RWPE1 (cell line): ENCODE measurements at places on chromosomes 1 and 21.

DNA sequence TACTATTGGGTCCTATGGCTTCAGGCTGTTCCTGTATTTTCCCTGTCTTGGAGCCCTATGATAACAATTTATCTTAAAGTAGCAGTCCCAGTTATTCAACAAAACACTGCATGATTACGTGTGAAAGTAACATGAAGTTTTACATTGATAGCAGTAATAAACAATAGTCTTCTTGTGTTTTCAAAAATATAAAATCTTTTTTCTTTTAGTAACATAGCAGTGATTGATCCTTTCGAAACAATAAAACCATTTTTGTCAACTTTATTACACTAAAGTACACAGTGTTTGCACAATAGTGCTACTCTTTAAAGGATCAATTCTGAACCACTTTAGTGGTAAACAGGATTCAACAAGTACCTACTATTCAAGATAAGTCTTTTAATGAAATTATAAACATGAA is 90.6 kb downstream of the GPATCH2 start:
- no peak for DNase-seq

DNA sequence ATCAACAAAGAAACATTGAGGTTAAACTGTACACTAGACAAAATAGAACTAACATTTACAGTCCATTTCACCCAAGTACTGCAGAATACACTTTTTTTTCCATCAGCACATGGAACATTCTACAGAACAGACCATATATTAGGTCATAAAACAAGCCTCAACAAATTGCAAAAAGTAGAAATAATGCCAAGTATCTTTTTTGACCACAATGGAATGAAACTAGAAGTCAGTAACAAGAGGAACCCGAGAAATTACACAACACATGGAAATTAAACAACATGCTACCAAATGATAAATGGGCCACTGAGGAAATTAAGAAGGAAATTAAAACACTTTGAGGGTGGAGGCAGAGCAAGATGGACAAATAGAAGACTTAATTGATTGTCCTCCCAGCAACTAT is 8.4 kb upstream of the C1orf185 start:
- DNase-seq, result no peak

DNA sequence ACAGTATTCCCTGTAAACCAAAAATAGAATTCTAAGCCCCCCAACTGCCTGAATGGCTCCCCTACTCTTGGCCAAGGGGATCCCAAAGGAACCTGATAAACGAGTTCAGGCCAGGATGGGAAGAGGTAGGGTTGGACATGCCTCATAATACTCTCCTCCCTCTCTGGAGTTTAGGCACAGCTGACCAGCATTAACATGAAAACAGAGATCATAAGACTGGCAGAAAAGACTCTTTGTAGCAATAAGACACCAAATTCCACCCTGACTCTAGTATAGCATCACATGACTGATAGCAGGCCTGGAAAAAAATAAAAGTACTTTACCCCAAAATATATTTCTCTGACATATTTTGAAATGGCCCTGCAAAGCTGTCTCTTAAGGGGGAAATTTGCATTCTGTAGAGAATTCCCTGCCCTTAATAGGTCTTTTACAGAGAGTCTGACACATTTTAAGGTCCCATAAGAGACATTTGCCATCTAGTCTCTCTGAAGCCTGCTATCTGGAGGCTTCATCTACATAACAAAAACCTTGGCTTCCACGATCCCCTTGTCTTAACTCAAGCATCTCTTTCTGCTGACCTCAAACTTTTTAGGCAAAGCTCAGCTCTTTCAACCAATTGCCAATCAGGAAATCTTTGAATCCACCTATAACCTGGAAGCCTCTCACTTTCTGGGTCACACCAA is 55.9 kb downstream of the SIK1 start:
- no peak for DNase-seq

- DNase-seq, result no peak
Measured at GRCh38 chr1:25620701-25621350, 4.2 kb downstream of the MAN1C1 start.

DNA sequence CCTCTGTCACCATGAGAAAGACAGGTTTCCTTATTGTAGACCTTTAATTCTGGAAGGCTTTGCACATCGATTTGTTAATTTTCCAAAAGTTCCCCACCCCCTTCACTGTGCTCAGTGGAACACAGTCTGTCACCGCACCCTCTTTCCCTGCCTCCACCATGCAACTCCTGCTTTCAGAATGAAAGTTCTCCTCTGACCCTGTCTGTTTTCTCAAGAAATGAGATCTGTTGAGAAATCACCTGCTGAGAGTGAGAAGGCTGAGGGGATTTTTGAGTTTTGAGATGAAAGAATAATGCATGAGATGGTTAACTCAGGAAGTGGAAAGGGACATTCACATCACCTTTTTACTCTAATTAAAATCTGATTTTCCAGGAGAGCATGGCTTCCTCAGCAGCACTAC is 99.6 kb downstream of the CYYR1 start:
- no peak for DNase-seq

- no peak for DNase-seq
Measured at GRCh38 chr1:226287587-226287986, 21.4 kb downstream of the LIN9 start.

DNA sequence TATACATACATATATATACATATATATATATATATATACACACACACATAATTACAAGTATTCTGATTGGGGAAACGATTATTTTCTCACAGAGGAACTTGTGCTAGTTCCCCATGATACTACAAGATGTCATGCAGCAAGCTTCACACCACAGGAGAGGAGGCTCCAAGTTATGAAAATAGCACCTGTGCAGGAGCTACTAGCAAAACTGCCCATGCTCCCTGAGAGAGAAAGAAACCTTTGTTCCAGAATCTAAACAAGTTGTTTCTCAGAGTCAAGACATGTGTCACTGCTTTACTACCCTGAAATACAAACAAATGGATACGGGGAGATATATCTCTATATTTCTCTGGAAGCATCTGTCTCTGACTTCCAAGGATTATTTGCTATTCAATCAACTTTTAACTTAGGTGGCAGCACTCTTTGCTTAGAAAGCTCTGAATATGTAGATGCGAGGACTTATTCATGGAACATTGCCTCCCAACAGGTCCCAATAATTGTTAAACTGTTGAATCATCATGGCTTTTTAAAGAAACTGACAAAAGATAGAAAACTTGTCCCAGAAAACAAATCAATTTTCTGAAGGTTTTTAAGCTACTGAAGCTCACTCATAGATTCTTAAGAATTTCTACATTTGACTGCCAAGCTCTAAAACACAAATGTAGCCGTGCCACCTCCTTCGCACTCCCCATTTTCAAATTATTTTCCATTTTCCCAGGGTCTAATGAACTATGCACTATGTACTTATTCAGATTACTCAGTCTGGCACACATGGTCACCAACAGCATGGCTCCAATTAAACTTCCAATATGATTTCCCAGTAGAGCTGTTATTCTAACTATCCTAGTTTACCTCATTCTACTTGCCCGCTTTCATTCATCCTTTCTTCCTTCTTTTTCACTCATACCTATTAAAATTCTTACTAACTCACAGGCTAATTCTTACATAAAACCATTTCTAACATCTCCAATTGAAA is 929.1 kb downstream of the LTN1 start:
- DNase-seq, result no peak

DNA sequence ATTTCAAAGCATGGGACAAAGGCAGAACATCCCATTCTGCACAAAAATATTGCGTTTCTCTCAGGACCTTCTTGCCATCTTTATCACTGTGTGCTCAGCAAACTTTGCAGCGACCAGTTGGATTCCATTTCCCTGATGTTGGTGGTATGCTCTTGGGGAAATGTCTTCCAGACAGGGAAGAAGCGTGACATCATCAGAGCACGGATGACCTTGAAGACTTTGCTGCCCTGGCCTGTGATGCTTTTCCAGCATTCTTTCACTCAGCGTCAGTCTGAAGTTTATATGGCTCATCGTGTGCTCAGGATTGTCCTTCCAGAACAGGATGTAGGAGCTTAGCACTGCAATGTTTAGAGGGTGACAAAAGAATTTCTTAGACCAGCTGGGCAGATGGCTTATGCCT is 131.4 kb upstream of the F3 start:
- no peak for DNase-seq

DNA sequence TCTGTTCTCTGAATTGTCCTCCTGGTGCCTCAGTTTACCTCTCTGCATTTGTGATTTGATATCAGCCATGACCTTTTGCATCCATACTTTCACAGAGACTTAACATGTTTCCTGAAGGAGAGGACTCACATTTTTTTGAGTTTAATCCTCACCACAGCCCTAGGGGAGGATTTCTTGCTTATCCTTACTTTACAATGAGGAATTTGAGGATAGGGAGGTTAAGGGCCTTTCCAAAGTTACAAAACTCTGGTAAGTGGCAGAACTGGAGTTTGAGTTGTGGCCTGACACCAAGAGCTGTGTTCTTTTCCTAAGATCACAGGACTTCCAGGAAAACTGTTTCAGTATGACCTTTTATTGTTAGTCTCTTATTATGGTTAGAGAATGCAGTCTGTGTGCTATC is 34.2 kb downstream of the TNFRSF8 start:
- no peak for DNase-seq

DNA sequence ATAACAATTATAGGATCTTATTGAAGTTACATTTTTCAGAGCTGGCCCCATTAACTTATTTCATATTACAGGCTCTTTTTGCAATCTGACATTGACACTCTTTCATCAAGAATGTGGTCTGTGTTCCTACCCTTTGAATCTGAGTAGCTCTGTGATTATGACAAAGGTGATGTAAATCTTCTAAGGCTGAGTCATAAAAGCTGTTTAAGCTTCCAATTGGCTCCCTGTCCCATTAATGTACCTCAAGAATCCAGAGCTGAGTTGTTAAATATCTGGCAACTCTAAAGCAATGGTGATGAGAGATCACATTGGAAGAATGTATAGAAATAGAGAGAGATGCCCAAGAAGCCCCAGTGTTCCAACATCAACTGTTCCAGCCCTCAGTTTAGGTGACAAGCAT is 178.5 kb upstream of the DEPDC1 start:
- DNase-seq, result peak; percentile 40

- DNase-seq, result peak; percentile 85
Measured at GRCh38 chr21:45541221-45542039, 810 bp downstream of the SLC19A1 start.

DNA sequence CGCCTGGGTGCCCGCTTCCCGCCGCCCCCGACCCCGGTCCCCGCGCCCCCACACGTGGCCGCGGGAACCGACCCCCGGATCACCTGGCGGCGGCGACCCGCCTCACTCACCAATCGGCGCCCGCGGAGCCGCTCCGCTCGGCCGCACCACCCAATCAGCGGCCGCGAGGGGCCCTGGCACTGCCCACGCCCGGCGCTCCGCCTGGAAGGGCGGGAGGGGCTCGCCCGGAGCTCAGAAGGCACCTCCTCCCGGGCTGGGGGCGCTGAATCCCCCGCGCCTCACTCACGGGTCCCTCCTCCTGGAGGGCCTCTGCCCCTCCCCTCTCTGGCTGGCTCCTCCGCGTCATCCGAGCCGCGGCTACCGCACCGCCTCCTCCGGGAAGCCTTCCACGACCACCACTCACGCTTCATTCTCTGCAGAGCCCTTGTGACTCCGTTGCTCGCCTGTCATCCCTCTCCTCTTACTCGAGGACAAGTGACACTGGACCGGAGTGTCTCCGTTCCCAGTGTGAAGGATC is 374 bp downstream of the SH2D5 start:
- DNase-seq, result peak; percentile 89

DNA sequence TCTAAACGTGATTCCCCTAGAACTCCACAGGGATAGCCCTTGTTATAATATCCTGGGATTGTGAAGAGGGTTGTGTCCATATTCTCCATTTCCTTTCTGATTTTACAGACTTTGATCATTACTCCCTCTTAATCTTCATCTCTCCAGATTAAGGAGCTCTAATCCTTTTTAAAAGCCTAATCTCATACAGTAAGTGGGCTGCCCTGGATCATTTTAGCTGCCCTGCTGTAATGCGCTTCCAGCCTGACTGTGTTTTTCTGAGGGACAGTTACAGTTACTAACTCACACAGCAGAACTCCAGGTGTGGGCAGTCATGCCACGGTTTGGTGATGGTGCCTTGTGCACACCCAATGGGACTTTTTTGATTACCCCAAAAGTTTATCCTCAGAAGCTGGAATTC is 33.5 kb downstream of the PROX1 start:
- no peak for DNase-seq

DNA sequence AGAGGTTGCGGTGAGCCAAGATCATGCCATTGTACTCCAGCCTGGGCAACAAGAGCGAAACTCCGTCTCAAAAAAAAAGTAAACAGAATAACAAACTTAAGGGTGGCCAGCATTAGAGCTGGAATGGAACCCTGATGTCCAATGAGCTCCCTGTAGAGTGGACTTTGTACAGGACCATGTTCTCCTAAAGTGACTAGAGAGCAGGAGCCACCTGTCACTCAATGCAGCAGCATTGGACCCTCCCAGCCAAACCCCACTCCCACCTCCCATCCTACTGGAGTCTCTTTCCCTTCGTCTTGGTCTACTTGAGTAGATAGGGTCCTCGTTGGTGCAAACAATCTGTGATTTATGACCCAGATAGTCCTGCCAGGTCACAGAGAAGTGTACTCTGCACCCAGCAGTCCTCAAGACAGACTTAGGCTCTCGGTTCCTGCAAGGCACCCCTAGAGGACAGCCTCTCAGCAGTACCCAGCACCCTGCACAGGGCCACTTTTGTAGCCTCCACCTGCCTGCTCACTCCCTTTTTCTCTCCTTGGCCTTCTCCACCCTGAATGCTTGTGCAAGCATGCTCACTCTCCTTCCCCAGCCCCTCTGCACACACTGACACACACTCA is 69.2 kb upstream of the ZNF281 start:
- DNase-seq, result no peak

DNA sequence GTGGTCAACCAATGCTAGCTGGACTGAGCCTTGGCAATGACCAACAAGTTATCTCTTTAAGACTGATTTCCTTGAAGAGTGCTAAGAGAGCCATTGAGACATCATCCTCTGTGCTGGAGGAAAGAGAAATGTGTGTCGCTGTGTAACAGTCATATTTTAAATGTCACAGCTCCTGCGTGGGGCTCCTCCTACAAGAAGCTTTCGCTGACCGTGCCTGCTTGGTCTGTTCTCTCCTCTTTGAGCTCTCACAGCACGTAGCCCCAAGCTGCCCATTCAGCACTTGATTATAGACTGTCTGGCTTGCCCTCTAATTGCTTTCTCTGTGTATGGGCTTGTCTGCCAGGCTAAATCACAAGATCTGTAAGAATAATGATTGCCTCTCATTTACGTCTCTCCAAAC is 221.3 kb downstream of the FOXD2 start:
- DNase-seq, result no peak

DNA sequence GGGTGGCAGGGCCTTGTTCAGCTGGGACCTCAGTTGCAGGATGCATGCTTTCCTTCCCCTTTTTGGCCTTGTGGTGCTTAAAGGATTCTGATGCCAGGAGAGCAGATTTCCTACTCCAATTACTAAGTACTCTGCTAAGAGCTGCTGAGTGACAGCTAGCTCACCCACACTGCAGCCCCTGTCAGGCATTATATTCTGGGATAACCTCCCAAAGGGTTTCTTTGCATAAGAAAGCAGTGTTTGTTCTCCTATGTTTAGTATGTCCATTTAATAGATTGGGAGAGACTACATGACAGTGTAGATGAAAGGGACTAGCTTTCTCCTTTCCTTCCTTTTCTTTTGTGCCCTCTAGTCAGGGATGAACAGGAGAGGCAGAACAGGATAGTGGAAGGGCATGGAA is 100.7 kb downstream of the FAM78B start:
- no peak for DNase-seq

- DNase-seq, result peak; percentile 41
Measured at GRCh38 chr1:157496121-157496526, 56.2 kb downstream of the FCRL5 start.

- DNase-seq, result peak; percentile 46
Measured at GRCh38 chr21:22885079-22885478, 1886.9 kb downstream of the NCAM2 start.
